ENCODE measurements at places on chromosomes 11 and 22.

- DNase-seq: peak; percentile 38
These were observed 9.6 kb upstream of the PDE2A start for GRCh38 chr11:72683782-72684200.

- DNase-seq: no peak
These were observed 15.5 kb upstream of the TSKU start for GRCh38 chr11:76767659-76768058.

DNA sequence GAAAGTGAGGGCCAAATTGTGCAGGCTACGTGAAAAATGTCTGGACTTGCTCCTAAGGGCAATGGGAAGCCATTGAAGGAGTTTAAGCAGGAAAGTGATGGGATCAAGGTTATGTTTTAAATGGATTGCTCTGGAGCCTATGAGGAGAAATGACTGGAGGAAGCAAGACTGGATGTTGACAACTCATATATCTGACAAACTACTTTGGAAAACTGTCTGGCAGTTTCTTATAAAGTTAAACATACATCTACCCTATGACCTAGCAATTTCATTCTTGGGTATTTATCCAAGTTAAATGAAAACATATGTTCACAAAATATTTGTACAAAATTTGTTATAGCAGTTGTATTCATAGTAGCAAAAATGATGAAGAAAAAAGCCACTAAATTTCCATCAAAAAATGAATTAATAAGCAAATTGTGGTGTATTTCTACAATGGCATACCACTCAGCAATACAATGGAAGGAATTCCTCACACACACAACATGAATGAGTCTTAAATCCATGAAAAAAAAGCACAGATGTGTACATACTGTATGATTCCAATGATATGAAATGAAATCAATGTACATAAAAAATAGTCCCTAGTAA, 24.1 kb downstream of the FZD4 start:
- no peak for DNase-seq

- no peak for DNase-seq
These were observed 16.1 kb upstream of the ARHGEF17 start for GRCh38 chr11:73291781-73292524.

GRCh38 chr11:63599211-63600122, 14.8 kb downstream of the PLAAT3 start:
- no peak for DNase-seq

DNA sequence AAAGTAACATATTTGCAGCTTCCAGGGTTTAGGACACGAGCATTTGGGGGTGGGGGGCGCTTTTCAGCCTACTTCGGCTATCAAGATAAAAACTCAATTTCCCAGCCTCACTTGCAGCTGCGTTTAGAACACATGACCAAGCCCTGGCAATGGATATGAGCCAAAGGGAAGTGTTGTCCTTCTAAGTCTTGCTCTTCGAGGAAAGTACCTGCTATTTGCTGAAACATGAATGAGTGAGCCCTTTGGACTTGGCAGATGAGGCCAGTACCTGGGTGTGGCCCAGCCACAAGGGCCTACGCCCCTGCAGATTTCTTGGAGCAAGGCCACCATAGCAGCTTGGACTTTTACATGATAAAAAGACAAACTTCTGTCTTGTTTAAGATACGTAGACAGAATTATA, 60.2 kb upstream of the SORL1 start:
- DNase-seq: no peak

DNA sequence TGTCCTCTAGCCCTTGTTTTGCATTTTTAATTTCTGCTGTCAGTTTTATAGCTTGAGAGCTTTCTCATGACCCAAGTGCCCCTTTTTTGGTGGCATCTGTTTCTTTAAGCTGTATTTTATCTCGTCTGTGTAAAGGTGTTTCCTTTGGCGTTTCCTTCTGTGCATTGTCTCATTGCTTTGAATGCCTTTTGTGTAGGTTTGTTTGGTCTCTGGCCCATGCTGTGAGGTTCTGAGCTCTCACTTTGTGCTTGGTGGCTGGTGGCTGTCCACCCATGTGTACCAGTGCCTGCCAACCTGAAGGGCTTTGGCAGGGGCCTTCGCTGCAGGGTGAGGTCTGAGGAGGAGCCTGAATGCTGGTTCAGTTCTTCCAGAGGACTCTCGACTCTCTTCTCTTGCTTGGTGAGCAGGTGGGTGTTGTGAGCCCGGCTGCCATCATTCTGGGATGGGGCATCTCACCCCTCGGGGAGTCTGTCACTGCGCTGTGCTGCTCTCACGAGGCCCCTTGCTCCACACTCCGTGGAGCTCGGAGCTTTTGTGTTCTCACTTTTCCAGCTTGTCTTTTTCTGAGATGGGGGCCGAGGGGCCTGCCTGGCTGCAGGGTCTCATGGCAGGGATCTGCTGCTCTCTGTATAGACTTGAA, 14.9 kb downstream of the AP2A2 start:
- peak; percentile 17 for DNase-seq

DNA sequence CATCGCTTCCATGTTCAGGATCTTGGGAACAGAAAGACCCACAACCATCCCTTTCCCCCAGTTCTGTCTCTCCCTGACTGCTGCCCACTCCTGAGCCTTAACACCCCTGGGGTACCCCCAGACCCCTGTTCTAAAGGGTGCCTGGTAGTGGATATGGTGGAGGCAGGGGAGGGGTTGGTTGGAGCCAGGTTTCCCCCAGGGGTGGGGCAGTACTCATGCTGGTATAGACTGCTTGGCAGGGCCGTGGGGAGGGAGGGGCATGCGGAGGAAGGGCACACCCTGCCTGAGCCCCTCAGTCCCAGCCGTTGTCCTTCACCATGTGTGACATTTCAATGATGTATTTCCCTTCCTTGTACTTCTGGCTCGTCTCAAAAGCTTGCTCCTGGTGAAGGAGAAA, 4.0 kb downstream of the YPEL4 start:
- no peak for DNase-seq

- no peak for DNase-seq
These were observed 33.9 kb upstream of the EIF3M start for GRCh38 chr11:32549611-32550187.

DNA sequence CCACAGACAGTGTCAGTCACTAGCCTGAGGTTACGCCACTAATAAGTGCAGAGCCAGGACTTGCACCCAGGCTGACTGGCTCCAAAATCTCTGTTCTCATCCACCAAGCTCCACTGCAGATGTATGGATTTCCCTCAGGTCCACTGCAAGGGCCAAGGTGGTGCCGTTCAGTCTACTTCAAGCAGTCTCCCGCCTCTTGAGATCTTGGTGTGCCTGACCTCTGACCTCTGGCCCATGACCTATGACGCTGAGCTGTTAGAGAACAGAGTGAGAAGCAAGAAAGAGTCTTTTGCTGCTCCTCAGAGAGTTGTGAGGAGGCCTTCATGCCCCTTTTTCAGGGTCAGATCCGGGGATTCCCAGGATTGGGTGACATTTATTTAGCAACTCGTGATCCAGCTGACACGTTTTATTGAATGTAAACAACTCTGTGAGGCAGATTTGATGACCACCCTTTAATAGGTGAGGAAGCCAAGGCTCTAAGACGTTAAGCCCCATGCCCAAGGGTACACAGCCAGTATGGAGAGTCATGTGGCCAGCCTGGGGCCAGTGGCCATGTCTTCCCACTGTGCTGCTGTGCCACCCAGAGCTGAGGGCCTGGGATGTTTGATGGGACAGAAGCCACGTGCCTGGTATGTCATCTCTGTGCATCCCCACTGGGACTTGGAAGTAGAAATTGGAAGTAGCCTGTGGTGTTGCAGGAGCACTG, 25.2 kb downstream of the DCPS start:
- no peak for DNase-seq

DNA sequence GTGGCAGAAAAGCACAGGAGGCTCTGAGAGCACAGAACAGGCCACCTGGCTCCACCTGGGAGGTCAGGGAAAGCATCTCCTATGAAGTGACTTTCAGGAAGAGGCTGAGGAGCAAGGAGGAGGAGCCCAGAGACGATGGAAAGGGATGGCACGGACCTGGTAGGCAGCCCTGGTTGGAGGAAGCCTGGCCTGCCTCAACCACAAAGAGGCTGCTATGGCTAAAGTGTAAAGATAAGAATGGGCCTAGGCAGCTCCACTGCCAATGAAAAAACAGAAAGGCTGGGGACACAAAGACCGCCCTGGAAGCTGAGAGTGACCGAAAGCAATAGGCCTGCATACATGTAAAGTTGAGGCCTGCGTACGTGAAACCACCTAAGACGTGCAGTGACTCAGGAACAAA, 31.2 kb upstream of the ETS1 start:
- no peak for DNase-seq

GRCh38 chr11:87417951-87418350, 380.2 kb downstream of the TMEM135 start:
- no peak for DNase-seq

- no peak for DNase-seq
These were observed 57.5 kb upstream of the PLET1 start for GRCh38 chr11:112318184-112318591.

- DNase-seq: no peak
These were observed 9.4 kb upstream of the EI24 start for GRCh38 chr11:125559888-125560287.

DNA sequence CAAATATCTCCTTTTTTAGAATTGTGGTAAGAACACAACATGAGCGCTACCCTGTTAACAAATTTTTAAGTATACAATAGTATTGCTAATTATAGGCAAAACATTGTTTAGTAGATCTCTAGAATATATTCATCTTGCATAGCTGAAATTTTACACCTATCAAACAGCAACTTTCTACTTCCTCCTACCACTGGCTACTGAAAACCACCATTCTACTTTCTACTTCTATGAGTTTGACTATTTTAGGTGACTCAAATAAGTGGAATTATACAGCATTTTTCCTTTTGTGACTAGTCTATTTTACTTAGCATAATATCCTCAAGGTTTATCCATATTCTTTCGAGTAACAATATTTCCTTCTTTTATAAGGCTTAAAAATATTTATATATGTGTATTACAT, 128.4 kb downstream of the FAM76B start:
- DNase-seq: no peak

GRCh38 chr11:126127284-126127845, 64.7 kb upstream of the CDON start:
- DNase-seq: no peak

DNA sequence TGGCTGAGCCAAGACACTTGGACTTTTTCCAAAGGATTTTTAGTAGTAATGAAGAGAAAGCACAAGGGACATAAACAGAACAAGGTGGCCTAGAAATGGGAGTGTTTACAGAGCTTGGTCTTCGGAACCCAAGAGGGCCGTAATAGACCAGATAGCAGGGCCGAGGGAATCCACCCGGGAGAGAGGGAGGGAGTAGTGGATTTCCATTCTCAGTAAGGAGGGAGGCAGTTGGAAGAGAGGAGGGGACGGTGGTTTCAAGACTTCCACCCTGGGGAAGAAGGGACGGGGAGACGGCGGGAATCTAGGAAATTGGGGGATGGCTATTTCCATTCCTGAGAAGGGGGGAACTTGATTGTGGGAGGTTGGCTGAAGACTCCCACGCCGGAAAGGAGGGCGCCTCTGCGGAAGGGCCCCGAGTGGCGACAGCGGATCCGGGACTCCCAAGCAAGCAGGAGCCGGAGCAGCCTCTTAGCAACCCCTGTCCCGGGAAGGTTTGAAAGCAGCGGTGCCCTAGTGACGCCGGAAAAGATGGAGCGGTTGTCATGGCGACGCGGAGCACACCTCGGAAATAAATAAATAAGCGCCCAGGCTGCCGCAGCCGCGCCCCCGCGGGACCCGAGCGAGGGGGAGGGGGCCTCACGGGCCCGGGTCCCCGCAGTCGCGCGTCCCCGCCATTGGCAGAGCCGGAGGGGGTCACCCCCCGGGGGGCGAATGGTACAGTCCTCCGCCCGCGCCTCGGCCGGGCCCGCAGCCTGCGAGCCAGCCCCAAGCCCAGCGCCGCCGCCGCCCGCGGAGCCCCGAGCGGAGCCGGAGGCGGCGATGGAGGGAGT, 31.6 kb downstream of the EIF3F start:
- peak; percentile 54 for DNase-seq

DNA sequence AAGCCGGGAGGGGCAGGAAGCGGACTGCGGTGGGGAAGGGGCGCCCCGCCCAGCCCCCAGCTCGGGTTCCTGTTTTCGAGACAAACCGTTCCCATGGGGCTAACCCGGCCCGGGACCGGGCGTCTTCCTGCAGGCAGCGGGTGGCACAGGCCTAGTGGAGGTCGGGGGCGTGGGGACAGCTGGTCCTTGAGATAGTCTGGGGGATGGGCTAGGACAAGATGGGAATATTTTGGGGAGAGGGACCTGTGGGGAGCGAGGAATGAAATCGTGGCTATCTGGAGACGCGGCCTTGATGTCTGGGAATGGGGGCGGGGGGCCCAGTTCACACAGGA, 1.2 kb upstream of the RASGRP2 start:
- DNase-seq: no peak

DNA sequence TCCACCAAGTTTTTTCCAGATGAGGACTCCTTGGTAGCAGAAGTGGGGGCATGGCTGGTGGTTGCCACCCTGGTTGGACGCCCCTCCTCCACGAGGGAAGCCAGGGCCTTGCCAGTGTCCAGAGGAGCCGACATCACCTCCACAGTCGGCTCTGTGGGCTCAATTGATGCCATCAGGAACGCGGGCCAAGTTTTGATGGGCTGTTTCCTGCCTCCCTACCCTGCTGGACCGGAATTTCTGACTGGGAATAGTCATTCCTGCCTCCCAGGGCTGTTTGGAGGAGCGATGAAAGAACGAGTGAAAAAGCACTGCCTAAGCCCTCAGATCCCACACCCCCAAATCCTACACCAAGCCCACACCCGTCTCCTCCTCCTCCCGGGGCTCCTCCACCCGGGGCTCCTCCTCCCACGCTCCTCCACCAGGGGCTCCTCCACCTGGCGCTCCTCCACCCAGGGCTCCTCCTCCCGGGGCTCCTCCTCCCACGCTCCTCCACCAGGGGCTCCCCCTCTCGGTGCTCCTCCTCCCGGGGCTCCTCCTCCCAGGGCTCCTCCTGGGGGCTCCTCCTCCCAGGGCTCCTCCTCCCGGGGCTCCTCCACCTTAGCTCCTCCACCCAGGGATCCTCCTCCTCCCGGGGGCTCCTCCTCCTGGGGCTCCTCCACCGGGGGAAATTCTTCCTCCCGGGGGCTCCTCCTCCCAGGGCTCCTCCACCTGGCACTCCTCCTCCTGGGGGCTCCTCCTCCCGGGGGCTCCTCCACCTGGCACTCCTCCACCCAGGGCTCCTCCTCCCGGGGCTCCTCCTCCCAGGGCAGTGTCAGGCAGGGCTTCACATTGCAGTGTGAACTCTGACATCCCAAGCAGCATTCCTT, 10.0 kb upstream of the PRR5 start:
- DNase-seq: no peak
